ENCODE measurements at places on chromosomes 13 and 19.
A peak's percentile ranks its signal among the peaks of the same experiment; 100 is the strongest.

GRCh38 chr19:11659612-11660011 lies 62.3 kb downstream of the ZNF627 start:
- DNase-seq = no peak

DNA sequence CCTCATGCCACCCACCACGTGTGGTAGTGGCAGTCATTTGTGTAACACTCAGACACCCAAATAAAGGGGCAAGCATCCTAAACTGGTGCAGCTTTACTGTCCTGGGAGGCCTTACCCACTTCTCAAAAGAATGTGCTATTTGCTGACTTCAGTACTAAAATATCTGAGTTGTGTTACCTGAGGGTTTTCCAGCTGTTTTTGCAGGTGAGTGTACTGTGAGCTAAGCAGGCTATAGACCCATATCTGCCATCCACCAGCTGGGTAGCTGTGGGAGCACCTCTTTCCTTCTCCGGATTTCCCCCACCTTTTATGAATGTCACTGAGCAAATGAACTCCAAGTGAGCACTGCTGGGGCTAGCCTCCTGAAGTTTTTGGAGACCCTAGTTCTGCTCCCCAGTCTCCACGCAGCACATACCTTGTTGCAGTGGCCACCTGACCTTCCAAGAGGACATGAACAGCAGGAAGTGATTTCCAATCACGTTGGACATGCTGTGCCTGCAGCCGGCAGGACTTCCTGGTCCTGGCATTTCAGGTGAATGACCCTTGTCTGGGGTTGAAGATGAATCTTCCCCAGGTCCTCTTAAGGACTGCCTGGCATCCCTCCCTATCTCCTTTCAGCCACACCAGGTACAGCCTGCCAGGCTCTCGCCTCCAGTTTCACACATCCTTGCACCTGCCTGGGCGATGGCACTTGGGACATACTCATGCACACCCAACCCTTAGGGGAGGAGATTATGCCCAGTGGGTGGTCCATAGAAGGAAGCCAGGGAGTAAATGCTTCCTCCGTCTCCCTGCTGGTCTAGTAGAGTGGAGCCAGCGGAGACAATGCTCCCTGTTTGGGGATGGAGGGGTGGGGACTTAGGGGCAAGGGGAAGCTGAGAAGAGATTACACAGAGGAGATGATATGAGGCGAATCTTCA lies 109.5 kb upstream of the SPATA13 start:
- DNase-seq = no peak

DNA sequence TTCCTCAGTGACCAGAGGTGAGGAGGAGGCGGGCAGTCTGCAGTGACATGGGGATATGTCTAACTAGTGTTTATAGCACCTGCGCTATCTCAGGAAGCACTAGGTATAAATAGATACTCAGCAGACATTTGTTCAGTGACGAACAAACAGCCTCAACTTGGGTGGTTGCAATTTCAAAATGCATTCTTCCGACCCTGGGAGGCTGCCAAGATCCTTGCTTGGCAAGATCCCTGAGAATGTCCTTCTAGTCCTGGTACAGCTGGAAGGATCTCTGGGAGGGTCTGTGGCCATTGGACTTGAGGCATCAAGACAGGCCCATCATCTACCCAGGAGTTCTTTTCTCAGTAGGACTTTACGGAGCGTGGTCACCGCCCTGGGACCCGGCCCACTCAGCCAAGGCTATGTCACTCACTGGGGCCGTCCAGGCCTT lies 299.5 kb downstream of the ZNF536 start:
- no peak for DNase-seq

DNA sequence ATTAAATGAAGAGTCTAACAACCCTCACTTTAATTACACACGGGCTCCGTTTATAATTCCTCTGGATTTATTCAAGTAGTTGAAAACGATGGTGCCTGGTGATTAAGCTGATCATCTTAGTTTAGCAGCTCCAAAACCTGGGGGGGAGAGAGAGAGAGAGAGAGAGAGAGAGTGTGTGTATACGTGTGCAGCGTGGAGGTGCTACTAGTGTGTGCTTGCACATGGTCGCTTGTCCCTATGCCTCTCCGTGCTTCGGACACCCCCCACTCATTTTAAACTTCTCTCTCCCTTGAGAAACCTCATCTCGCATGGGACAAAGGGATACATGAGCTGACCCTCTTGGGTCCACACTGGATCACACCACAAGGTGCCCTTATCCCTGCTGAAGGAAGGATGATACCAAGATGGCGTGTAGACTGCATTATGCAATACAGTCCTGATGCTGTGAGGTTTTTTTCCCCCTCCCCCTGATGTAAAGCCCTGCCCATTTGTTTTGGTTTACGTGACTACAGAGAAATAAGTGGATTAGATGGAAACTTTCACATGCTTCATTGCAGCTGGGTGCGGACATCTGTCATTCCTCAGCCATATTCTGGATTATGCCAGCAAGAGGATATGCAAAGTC lies 320.8 kb downstream of the ZNF536 start:
- DNase-seq = no peak

GRCh38 chr19:11203194-11204075 lies 6.1 kb upstream of the KANK2 start:
- peak; percentile 41 for DNase-seq

Measured in CD4-positive, alpha-beta T cell treated with Interleukin-12 subunit alpha and Interleukin-12 subunit beta, for 1 hour (primary cell).